ENCODE measurements at places on chromosomes 1 and 21. TPM values are rescaled to one million over a fixed set of nuclear protein-coding genes. Genes with fewer than 3 reads are reported as not detected.

The PLA2G2C gene
- not detected for total RNA-seq

The PGD gene
- 46.7 TPM for total RNA-seq

- no peak overlapping the region for H3K4me3 ChIP-seq
- H3K36me3 ChIP-seq = no peaks in the 10 kb centered on the region
- no peak overlapping the region for H3K27ac ChIP-seq
- no peak for DNase-seq
- H3K4me1 ChIP-seq = no peaks in the 10 kb centered on the region
Observed at GRCh38 chr1:57882072-57882471, 458.2 kb upstream of the DAB1 start.

- no peaks in the 10 kb centered on the region for H3K4me1 ChIP-seq
- no peak overlapping the region for H3K27ac ChIP-seq
- no peak for DNase-seq
- no peak overlapping the region for H3K4me3 ChIP-seq
- no peaks in the 10 kb centered on the region for H3K27me3 ChIP-seq
- H3K36me3 ChIP-seq = no peaks in the 10 kb centered on the region
Observed at GRCh38 chr1:166721145-166721544, 118.1 kb upstream of the POGK start.

DNA sequence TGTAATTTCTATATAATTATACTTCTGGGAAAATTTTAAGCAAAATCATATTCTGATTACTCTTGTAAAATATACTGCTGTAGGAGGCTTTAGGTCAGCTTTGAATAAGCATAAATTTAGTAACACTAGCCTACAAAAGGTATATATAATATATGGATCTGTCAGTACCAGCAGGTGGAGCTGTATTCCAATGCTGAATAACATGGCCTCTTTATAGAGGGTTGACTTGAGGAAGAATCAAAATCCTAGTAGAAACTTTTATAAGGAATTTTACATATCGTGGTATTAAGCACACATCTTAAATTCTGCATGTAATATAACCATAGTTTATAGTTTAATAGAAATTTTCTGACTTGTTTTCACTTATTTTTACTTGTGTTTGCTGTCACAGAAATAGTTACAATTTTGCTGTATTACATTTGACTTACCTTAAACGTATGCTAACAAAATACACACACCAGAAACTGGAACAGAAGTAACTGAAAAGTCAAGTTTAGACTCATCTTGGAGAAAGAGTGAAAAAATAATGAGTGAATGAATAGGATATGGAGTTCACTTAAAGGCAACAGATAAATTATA lies 79.3 kb downstream of the HMCN1 start:
- DNase-seq = peak; percentile 31
- no peaks in the 10 kb centered on the region for H3K36me3 ChIP-seq
- no peak overlapping the region for H3K4me3 ChIP-seq
- H3K4me1 ChIP-seq = no peaks in the 10 kb centered on the region
- no peak overlapping the region for H3K27ac ChIP-seq

GRCh38 chr1:38489844-38490270 lies 369.7 kb downstream of the RRAGC start:
- H3K4me3 ChIP-seq = no peak overlapping the region
- no peaks in the 10 kb centered on the region for H3K27me3 ChIP-seq
- H3K27ac ChIP-seq = no peak overlapping the region
- no peaks in the 10 kb centered on the region for H3K4me1 ChIP-seq
- DNase-seq = peak; percentile 13
- no peaks in the 10 kb centered on the region for H3K36me3 ChIP-seq

DNA sequence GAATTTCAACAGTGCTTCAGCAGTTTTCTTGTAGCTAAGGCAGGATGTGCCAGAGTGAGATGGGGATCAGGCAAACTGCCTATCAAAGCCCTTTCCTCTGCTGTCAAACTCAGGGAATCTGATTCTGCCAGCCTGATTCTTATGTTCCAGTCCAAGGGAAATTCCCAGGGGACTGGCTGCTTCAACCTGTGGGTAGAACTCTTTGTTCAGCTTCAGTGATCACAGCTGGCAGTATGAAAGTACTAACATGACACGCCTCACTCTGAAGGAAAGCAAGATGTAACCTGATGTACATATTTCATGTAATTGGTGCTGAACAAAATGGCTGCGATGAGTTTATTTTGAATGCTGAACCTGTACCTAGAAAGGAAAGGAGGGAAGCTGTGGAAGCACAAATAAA lies 40.1 kb upstream of the SLC5A9 start:
- no peaks in the 10 kb centered on the region for H3K27me3 ChIP-seq
- no peak overlapping the region for H3K27ac ChIP-seq
- no peaks in the 10 kb centered on the region for H3K36me3 ChIP-seq
- no peaks in the 10 kb centered on the region for H3K4me1 ChIP-seq

GRCh38 chr1:106749906-106750305 lies 306.6 kb upstream of the PRMT6 start:
- H3K4me3 ChIP-seq = no peak overlapping the region
- H3K36me3 ChIP-seq = no peaks in the 10 kb centered on the region
- H3K27me3 ChIP-seq = no peaks in the 10 kb centered on the region
- H3K27ac ChIP-seq = no peak overlapping the region
- H3K4me1 ChIP-seq = no peaks in the 10 kb centered on the region
- no peak for DNase-seq

- no peaks in the 10 kb centered on the region for H3K4me1 ChIP-seq
- no peaks in the 10 kb centered on the region for H3K36me3 ChIP-seq
- H3K4me3 ChIP-seq = no peak overlapping the region
- no peak for DNase-seq
- H3K27ac ChIP-seq = no peak overlapping the region
Observed at GRCh38 chr1:74790453-74790852, 57.5 kb downstream of the TYW3 start.

- H3K36me3 ChIP-seq = no peaks in the 10 kb centered on the region
- H3K4me1 ChIP-seq = no peaks in the 10 kb centered on the region
- no peaks in the 10 kb centered on the region for H3K27me3 ChIP-seq
- H3K4me3 ChIP-seq = no peak overlapping the region
Observed at GRCh38 chr1:19554090-19554489, 68.8 kb upstream of the CAPZB start.

DNA sequence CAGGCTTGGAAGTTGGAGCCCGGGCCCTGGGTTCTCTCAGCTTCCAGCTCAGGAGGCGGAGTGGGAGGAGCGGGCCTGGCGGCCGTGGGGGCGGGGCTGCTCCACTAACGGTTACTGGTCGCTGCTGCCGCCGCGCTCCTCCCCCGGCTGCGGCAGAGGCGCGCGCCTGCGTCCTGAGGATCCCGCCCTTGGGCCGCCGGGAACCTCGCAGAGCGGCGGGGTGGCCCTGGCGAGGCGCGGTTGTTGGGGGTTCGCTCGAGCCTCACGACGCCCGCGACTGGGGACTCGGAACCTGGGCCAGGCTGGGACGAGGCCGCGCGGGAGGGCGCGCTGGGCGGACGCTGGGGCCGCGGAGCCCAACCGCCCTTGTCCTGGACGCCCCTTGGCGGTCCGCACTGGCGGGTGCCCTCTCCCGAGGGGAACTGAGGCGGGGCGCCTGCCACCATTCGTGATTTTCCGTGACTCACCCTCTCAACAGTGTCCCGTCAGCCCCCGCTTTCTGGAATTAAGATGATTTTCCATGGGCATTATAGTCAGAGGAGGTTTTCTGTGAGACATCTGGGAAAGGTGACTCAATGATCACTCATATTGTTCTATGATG lies 34.1 kb downstream of the OR2G3 start:
- H3K4me1 ChIP-seq = no peaks in the 10 kb centered on the region
- DNase-seq = peak; percentile 77
- no peaks in the 10 kb centered on the region for H3K27me3 ChIP-seq
- H3K36me3 ChIP-seq = no peaks in the 10 kb centered on the region
- no peak overlapping the region for H3K4me3 ChIP-seq

GRCh38 chr1:39358491-39358890 lies 132.9 kb upstream of the BMP8A start:
- H3K4me1 ChIP-seq = peaks cover 10% of the 10 kb centered on the region
- H3K36me3 ChIP-seq = peaks cover 27% of the 10 kb centered on the region
- no peak for DNase-seq
- H3K4me3 ChIP-seq = no peak overlapping the region

GRCh38 chr1:113275691-113276090 lies 114.6 kb upstream of the MAGI3 start:
- H3K4me3 ChIP-seq = no peak overlapping the region
- peaks cover 12% of the 10 kb centered on the region for H3K4me1 ChIP-seq
- no peak overlapping the region for H3K27ac ChIP-seq
- DNase-seq = no peak
- no peaks in the 10 kb centered on the region for H3K36me3 ChIP-seq
- no peaks in the 10 kb centered on the region for H3K27me3 ChIP-seq

- no peaks in the 10 kb centered on the region for H3K27me3 ChIP-seq
- H3K36me3 ChIP-seq = no peaks in the 10 kb centered on the region
- H3K27ac ChIP-seq = no peak overlapping the region
Observed at GRCh38 chr1:58104960-58105359, 441.6 kb downstream of the OMA1 start.

DNA sequence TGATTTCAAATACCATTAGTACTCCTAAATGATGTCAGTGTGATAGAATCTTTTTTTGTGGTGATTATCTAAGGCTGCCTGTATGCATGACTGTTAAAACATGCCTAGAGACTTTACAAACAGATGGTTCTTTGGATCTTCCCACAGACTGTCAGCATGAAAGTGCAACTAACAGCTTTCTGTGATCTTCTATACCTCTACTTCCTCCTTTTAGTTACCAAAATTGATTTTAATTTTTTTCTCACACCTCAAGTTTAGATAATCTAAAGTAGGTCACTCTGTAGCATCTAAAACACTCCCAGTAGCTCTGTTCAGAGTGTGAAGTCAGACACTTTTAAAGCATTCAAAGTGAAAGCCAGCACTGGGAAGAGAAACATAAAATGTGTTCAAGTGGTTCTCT lies 534.5 kb downstream of the PTPRC start:
- H3K27me3 ChIP-seq = no peaks in the 10 kb centered on the region
- no peak overlapping the region for H3K4me3 ChIP-seq
- no peaks in the 10 kb centered on the region for H3K36me3 ChIP-seq
- no peak for DNase-seq
- no peak overlapping the region for H3K27ac ChIP-seq

DNA sequence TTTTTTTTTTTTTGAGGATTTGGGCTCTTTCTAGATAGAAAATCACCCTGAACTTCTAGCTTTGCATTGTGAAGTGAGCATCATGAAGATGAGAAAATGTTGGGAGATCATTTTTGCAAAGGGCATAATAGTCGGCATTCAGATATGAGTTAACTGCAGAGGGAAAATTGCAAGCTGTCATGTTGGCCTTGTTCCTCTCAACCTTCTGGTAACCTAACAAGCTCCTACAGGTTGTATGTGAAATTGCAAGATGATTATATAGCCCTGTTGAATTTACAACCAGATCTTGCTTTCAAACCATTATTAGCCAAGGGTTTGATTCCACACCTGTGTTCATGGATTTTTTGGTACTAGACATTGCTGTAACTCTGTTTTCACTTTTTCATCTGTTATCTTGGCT lies 2.2 kb downstream of the ELOA start:
- peaks cover 50% of the 10 kb centered on the region for H3K4me1 ChIP-seq
- H3K27ac ChIP-seq = no peak overlapping the region
- no peaks in the 10 kb centered on the region for H3K27me3 ChIP-seq
- H3K4me3 ChIP-seq = no peak overlapping the region
- no peaks in the 10 kb centered on the region for H3K36me3 ChIP-seq
- peak; percentile 70 for DNase-seq

DNA sequence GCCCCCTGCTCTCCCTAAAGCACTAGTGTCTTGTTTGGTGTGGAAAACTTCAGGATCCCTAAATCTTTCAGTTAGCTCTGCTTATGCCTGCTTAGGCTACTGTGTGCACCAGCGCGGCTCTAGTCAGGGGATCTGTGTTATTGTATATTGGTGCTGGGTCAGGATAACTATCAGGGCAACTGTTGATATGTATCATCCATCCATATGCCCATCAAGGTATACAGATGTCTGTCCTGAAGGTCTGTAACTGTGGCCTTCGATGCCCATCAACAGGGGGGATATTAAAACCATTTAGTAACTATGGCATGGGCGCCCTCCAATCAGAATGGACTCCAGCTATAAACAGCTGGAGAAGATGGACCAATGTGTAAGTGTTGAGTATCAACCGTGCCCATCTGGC lies 12.4 kb downstream of the NT5C1A start:
- no peak for DNase-seq
- H3K4me1 ChIP-seq = no peaks in the 10 kb centered on the region
- no peaks in the 10 kb centered on the region for H3K27me3 ChIP-seq

GRCh38 chr1:65971547-65971946 lies 178.9 kb downstream of the PDE4B start:
- H3K27ac ChIP-seq = no peak overlapping the region
- H3K36me3 ChIP-seq = no peaks in the 10 kb centered on the region
- no peak overlapping the region for H3K4me3 ChIP-seq
- H3K27me3 ChIP-seq = no peaks in the 10 kb centered on the region

DNA sequence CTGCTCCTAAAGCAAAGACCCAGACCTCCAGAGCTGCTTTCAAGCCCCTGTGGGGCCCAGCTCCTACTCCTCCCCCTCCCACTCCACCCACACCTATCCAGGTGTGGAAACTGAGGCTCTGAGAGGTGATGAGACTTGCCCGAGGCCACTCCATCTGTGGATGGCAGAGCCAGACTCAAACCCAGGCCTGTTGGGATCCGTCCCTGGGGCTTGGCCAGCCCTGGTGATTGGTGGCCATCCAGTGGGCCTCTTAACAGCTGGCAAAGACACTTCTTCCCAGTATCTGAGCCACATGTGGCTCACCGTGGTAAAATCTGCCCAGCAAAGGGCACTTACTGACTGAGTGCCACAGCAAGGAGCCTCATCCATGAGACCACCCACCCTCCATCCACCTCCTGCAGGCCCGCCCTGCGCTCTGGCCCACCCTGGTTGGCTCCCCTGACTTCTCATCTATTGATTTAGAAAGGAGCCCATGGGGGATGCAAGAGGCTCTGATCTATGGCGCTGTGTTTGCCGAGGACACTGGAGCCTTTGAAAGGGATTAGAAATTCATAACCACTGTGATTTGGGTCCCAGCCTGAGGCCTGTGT lies 398.5 kb downstream of the PTPRU start:
- no peaks in the 10 kb centered on the region for H3K4me1 ChIP-seq
- DNase-seq = no peak
- no peaks in the 10 kb centered on the region for H3K36me3 ChIP-seq
- no peak overlapping the region for H3K4me3 ChIP-seq

DNA sequence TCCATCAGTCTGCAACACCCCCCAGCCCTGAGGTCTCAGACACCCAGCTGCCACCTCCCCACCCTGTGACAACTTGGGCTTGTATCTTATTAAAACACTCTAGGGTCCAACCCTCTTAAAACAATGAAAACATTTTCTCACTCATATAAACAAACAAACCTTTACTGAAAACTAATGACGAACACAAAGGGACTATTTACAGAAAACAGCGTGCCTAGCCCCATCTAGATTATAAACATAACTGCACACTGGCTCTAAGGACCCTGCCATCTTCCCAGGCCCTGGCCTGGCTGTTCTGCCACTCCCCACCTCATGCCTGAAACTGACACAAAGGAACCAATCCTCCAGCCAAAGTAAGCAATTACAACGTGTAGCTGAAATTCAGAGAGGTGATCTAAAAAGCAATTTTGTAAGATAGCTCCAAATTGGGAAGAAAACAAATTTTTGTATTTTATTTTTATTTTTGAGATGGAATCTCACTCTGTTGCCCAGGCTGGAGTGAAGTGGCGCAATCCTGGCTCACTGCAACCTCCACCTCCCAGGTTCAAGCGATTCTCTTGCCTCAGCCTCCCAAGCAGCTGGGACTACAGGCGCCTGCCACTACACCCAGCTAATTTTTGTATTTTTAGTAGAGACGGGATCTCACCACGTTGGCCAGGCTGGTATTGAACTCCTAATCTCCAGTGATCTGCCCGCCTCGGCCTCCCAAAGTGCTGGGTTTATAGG lies 40.9 kb downstream of the CAPZB start:
- H3K4me1 ChIP-seq = peaks cover 24% of the 10 kb centered on the region
- H3K27ac ChIP-seq = no peak overlapping the region
- no peaks in the 10 kb centered on the region for H3K36me3 ChIP-seq
- DNase-seq = no peak
- H3K27me3 ChIP-seq = no peaks in the 10 kb centered on the region

Data from body of pancreas (tissue), 4 donors.